ENCODE measurements at places on chromosomes 13 and 19.

DNA sequence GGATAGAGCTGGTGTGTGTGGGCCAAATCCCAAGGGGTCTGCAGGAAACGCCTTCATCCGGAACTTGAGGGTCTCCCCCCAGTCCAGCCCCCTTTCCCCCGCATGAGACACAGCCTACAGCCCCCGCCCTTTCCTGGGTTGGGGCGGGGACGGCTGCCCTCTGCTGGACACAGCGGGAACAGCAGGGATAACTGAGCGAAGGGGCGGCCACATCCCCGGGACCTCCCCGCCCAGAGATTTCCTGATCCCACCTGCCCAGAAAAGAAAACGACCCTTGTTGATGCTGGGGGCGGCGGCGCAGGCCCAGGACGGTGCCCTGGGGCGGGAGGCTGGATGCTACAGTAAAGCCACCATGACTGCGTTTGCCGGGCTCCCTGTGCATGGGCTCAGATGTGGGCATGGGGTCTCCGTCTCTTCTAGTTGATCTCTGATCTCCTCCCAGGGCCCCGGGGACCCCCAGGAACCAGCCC is 14.2 kb downstream of the ONECUT3 start:
- peak; percentile 41 for DNase-seq

GRCh38 chr13:79447141-79447540 is 33.8 kb upstream of the NDFIP2 start:
- DNase-seq = no peak

DNA sequence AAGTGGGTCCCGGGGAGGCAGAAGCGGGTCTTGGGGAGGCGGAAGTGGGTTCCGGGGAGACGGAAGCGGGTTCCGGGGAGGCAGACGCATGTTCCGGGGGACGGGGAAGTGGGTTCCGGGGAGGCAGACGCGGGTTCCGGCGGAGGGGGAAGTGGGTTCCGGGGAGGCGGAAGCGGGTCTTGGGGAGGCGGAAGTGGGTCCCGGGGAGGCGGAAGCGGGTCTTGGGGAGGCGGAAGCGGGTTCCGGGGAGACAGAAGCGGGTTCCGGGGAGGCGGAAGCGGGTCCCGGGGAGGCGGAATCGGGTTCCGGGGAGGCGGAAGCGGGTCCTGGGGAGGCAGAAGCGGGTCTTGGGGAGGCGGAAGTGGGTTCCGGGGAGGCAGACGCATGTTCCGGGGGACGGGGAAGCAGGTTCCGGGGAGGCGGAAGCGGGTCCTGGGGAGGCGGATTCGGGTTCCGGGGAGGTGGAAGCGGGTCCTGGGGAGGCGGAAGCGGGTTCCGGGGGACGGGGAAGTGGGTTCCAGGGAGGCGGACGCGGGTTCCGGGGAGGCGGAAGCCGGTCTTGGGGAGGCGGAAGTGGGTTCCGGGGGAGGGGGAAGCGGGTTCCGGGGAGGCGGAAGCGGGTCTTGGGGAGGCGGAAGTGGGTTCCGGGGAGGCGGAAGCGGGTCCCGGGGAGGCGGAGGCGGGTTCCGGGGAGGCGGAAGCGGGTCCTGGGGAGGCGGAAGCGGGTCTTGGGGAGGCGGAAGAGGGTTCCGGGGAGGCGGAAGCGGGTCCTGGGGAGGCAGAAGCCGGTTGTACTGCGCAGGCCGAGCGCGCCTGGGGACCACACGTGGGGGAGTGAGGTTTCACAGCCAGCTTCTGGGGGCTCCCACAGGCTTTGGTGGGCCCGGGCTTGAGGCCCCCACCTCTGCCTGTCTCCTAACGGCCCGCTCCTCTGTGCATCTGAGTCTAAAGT is 2.5 kb downstream of the SHC2 start:
- DNase-seq = no peak

GRCh38 chr19:782185-782877 is 14.9 kb upstream of the PTBP1 start:
- no peak for DNase-seq

DNA sequence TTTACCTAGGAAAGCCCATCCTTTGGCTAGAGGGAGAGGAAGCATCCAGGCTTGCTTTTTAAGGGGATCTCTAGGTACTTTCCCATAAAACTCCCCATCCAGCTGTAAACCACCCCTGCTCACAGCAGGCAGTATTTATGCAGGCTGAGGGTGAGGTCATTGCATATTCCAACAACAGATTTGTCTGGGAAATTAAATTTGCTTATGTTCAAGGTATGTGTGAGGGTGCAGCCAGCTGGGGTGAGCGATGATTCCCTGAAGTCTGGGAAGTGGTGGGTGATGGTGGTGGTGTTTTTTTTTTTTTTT is 96.3 kb upstream of the C1QTNF9B start:
- no peak for DNase-seq

- no peak for DNase-seq
These were observed 27.6 kb downstream of the ARHGEF18 start for GRCh38 chr19:7376151-7376852.

- no peak for DNase-seq
These were observed 152.7 kb downstream of the MIPEP start for GRCh38 chr13:23736541-23736940.

- no peak for DNase-seq
These were observed 2486.5 kb upstream of the PCDH20 start for GRCh38 chr13:63902141-63902540.

DNA sequence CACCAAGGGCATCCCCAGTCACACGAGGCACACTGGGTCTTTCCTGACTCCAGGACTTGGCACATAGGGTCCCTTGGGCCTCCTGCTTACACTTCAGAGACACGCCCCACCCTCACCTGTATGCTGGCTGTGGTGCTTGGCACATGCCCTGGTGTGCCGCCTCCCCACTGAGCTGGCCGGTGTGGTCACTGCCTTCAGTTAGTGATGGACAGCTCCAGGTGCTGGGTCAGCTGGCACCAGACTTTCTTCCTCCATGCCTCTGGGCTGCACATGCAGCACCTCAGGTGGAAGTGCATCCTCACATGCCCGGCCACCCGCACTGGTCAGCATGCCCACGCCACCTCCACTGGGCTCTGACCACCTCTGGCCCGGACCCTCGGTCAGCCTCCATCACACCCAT is 52.9 kb downstream of the KLF2 start:
- no peak for DNase-seq

DNA sequence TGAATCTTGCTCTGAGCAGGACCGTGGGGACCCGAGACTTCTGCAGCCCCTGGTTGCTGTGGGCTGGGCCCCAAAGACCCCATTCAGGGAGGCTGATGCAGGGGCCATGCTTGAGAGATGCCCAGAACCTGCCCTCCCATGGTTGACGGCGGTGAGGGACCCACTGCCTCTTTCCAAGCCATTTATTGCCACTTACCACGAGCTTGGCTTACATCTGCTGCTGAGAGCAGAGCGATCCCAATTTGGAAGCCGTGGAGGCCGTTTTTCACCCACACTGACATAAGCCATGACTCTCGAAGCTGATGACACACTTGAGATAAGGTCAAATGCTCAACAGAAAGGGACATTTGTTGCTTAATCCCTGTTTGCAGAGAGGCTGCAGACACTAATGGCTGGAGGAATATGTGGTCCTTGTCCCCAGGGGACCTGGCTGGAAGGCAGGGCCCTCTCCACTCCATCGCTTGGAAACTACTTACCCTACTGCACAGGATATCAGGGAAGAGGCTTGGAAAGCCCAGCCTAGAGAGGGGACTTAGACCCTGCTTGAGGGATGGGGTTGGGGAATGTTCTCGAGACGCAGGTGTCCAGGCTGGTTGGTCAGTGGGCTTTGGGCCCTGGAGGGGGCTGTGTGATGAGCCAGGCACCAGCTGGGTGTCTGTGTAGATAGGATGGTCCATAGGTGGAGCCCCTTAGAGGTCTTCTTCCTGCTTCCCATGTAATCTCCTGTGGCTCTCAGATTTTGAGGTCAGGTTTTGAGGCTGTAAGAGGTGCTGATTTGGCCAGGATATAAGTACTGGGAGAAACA is 15.3 kb downstream of the ZNF536 start:
- no peak for DNase-seq

GRCh38 chr13:84651705-84652104 is 769.4 kb upstream of the SLITRK1 start:
- DNase-seq = no peak

GRCh38 chr19:43667876-43668405 is 2.0 kb downstream of the PLAUR start:
- DNase-seq = no peak

GRCh38 chr13:23349161-23349897 is 84.2 kb downstream of the SACS start:
- no peak for DNase-seq

GRCh38 chr13:102470283-102470917 is 68.6 kb upstream of the FGF14 start:
- DNase-seq = no peak

DNA sequence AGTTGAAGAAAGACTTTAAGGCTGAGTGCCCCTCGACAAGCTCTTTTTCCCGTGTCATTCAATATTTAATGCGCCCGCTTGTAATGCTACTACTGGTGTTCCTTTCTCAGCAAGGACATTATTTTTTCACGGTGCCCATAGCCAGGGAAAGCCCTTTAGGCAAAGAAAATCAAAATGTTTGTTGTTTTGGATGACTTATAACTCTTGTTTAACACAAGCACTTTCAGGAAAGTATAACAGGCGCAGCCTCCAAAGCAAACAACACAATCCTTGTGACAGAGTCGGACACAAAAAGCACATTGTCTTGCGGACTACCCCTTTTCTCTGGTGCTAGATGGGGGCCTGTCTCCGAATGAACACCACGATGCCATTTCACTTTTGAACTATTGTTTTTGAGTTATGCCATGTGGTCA is 12.4 kb downstream of the ZIC5 start:
- no peak for DNase-seq

DNA sequence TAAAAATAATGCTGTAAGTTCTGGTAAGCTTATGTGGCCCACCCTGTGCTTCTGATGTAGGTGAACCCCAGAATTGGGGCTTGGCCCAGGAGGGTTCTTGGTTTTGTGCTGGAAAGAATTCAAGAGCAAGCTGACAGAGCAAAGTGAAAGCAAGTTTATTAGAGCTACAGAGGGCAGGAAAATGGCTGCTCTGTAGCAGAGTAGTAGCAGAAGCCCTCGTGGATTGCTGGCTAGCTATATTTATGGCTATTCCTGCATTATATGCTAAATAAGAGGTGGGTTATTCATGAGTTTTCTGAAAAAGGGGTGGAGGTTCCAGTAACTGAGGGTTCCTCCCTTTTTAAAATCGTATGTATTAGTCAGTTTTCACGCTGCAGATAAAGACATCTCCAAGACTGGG is 20.6 kb upstream of the ZNF599 start:
- no peak for DNase-seq

- DNase-seq = no peak
These were observed 7.6 kb downstream of the MBD3L2B start for GRCh38 chr19:7013678-7014077.

DNA sequence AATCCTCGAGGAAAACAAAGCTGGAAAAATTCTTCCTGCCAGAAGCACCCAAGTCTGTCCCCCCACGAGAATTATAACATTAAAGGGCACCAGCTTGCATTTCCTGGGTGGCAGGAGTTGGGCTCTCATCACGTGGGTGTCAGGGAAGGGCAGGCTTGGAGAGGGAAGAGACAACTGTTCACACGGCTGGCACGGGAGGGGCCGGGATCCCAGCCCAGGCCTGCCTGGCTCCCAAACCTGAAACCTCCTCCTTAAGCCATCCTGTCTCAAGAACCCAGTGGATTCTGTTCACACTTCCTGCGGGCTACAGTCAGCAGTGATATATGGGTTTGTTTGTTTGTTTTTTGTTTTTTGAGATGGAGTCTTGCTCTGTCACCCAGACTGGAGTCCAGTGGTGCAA is 12.2 kb downstream of the GRIK5 start:
- DNase-seq = no peak

DNA sequence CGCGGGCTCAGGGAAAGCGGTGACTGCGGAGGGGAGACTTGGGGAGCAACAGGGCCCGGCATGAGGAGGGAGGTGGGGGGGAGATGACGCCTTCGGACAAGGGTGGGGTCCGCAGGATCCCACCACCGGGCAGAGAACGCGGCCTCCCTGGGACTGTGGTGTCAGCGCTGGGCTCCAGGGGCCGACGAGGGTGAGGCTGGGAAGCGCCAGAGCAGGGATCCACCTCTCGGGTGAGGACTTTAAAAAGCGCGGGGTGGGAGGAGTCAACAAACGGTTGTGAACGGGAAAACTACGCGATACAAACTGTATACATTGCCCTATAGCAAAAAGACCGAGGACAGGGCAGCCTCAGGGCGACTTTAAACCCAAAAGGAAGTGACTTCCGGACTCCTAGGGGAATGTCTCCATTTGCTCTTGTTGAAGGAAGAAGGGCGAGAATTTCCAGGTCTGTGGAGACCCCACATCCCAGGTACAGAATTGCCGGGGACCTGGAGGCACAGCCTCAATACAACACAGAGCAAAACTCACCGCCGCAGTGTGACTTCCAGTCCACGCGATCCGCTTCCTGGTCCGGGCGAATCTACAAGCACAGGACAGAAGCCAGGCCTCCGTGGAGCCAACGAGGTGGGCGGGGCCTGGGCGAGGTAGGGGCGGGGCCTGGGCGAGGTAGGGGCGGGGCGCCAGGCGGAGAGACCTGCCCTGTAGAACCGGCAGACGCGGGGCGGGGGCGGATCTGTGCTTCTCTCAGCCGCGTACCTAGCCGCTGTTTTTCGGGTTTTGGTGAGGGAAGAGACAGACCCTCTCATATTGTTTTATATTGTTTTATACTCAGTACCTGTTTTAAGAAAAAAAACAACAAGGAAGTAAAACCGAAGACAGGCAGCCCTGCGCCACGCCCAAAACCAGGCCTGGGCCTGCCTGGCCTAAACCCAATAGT is at the start of gene ZNF888:
TSS of gene ZNF888 (minus strand) at position 588 of the 937 bp plus-strand sequence. CDS start 5,555 bp downstream, outside the sequence.
- DNase-seq = peak; percentile 88

- DNase-seq = peak; percentile 96
These were observed at the start of gene ZNF66 for GRCh38 chr19:20776083-20777076. ZNF66 (plus strand) TSS chr19:20776304; CDS start chr19:20776448, 144 bp downstream.

- DNase-seq = no peak
These were observed 61.2 kb downstream of the WASF3 start for GRCh38 chr13:26618726-26619125.

GRCh38 chr19:24060687-24061356 is 26.2 kb upstream of the ZNF254 start:
- no peak for DNase-seq

- DNase-seq = no peak
These were observed 6.7 kb upstream of the MKNK2 start for GRCh38 chr19:2057484-2058469.

- DNase-seq = no peak
These were observed 182.5 kb downstream of the POU4F1 start for GRCh38 chr13:78420814-78421213.

GRCh38 chr19:18746401-18747325 is 44.4 kb downstream of the COMP start:
- DNase-seq = no peak
